H1 (cell line): ENCODE measurements at places on chromosomes 3 and 15. TPM values are rescaled to one million over a fixed set of nuclear protein-coding genes. Genes with fewer than 3 reads are reported as not detected.

DNA sequence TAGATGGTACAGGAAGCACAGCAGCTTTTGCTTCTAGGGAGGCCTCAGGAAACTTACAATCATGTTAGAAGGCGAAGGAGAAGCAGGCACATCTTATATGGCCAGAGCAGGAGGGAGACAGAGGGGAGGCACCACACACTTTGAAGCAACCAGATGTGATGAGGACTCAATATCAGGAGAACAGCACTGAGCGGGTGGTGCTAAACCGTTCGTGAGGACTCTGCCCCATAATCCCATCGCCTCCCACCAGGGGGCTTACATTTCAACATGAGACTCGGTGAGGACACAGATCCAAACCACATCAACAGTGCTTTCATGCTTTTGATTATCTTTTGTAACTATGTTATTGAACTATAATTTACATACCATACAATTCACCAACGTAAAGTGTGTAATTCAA, 7.6 kb upstream of the TMEM44 start:
- H3K27ac ChIP-seq, result no peak overlapping the region
- H3K4me1 ChIP-seq, result no peaks in the 10 kb centered on the region
- H3K36me3 ChIP-seq, result peaks cover 33% of the 10 kb centered on the region
- no peak overlapping the region for H3K4me3 ChIP-seq

DNA sequence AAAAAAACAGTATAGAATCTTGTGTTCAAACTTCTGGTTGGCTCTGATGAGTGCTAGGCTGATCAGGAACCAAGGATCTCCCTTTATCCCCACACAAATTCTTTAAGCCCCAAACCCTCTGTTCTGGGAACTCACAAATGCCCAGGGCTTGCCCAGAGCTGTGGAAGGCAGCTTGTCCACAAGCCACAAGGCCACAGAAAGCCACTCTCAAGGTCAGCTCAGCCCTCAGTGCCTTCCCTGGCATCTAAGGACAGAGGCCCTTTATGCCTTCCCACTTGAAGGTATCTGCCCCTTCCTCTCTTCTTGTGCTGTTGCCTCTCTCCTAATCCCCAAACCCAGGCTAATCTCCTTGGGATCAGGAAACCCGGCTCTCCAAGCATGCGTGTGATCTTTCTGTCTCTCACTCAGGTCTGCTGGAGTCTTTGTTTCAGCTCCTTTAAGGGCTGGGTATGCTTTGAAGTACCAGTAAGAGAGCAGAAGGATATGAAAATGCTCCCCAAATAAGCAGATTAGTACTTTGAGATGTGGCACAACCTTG, 145.0 kb upstream of the TRIM42 start:
- no peaks in the 10 kb centered on the region for H3K27me3 ChIP-seq
- H3K27ac ChIP-seq, result no peak overlapping the region
- no peak overlapping the region for H3K4me3 ChIP-seq
- no peak for DNase-seq
- H3K36me3 ChIP-seq, result no peaks in the 10 kb centered on the region
- H3K4me1 ChIP-seq, result no peaks in the 10 kb centered on the region

- H3K4me3 ChIP-seq, result no peak overlapping the region
- H3K4me1 ChIP-seq, result peaks cover 5% of the 10 kb centered on the region
- no peak for DNase-seq
- H3K27me3 ChIP-seq, result no peaks in the 10 kb centered on the region
These were observed 6.7 kb downstream of the ZBTB47 start for GRCh38 chr3:42660131-42660715.

- no peak overlapping the region for H3K27ac ChIP-seq
- no peak for DNase-seq
- H3K4me3 ChIP-seq, result no peak overlapping the region
- no peaks in the 10 kb centered on the region for H3K4me1 ChIP-seq
- peaks cover 2% of the 10 kb centered on the region; the same call in 1 of the 2 replicates for H3K36me3 ChIP-seq
- no peaks in the 10 kb centered on the region for H3K27me3 ChIP-seq
These were observed 9.1 kb downstream of the MRPS11 start for GRCh38 chr15:88476635-88477060.

DNA sequence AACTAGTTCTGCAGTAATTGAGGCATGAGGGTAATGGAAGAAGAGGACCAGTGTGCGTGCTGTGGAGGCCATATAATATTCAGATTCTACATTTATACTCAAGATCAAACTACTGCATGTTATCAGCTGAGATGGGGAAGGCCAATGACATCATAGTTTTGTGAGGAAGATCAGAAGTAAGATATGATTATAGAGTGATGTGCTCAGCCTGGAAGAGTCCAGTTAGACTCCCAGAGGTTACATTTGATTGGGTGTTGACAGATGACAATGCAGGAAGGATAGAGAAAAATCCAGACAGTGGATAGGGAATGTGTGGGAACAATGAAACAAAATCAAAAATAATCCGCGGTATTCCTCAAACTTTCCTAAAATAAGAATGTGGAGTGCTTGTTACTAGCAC, 35.4 kb downstream of the GOLIM4 start:
- no peaks in the 10 kb centered on the region for H3K27me3 ChIP-seq
- no peak overlapping the region for H3K27ac ChIP-seq
- no peak overlapping the region for H3K4me3 ChIP-seq
- no peaks in the 10 kb centered on the region for H3K4me1 ChIP-seq
- no peaks in the 10 kb centered on the region for H3K36me3 ChIP-seq

DNA sequence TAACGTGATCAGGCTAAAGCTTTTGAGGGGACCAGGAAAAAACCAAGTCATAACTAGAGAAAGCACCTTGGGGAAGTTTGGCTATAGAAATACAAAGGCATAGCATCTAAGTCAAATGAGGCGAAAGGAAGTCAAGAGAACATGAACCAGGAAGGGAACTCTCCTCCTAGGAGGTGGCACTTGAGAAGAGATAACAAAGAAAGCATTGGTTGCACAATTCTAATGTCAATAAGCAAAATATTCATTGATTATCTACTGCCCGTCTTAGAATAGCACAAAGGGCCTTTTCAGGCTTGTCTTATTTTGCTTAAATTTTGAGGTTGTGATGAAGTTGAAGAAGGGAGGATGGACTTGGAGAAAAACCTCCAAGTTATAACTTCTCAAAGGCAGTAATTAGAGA, 73.4 kb downstream of the ALCAM start:
- no peaks in the 10 kb centered on the region for H3K4me1 ChIP-seq
- no peak overlapping the region for H3K4me3 ChIP-seq
- H3K36me3 ChIP-seq, result peaks cover 3% of the 10 kb centered on the region; the same call in 1 of the 2 replicates

GRCh38 chr3:104245981-104246380, 1120.7 kb upstream of the ALCAM start:
- H3K4me3 ChIP-seq, result no peak overlapping the region
- no peaks in the 10 kb centered on the region for H3K36me3 ChIP-seq
- H3K27ac ChIP-seq, result no peak overlapping the region
- no peak for DNase-seq
- H3K27me3 ChIP-seq, result no peaks in the 10 kb centered on the region
- H3K4me1 ChIP-seq, result no peaks in the 10 kb centered on the region

GRCh38 chr3:14623569-14624051, 28.0 kb upstream of the CCDC174 start:
- H3K4me3 ChIP-seq, result no peak overlapping the region
- DNase-seq, result no peak
- no peaks in the 10 kb centered on the region; the same call in 1 of the 2 replicates for H3K4me1 ChIP-seq
- no peaks in the 10 kb centered on the region for H3K36me3 ChIP-seq
- no peak overlapping the region for H3K27ac ChIP-seq

GRCh38 chr15:100210338-100210737, 131.4 kb downstream of the ADAMTS17 start:
- no peak overlapping the region for H3K4me3 ChIP-seq
- H3K27me3 ChIP-seq, result no peaks in the 10 kb centered on the region
- H3K27ac ChIP-seq, result no peak overlapping the region
- H3K4me1 ChIP-seq, result peaks cover 3% of the 10 kb centered on the region
- no peak for DNase-seq

GRCh38 chr15:101004986-101005747, 86.0 kb downstream of the LRRK1 start:
- no peak for DNase-seq
- no peaks in the 10 kb centered on the region for H3K36me3 ChIP-seq
- H3K4me3 ChIP-seq, result no peak overlapping the region
- peaks cover 6% of the 10 kb centered on the region; the same call in 1 of the 2 replicates for H3K27me3 ChIP-seq
- H3K4me1 ChIP-seq, result peaks cover 7% of the 10 kb centered on the region

- H3K4me1 ChIP-seq, result no peaks in the 10 kb centered on the region
- no peaks in the 10 kb centered on the region for H3K36me3 ChIP-seq
- H3K4me3 ChIP-seq, result no peak overlapping the region
These were observed 16.4 kb downstream of the SLCO2A1 start for GRCh38 chr3:134013280-134013679.

DNA sequence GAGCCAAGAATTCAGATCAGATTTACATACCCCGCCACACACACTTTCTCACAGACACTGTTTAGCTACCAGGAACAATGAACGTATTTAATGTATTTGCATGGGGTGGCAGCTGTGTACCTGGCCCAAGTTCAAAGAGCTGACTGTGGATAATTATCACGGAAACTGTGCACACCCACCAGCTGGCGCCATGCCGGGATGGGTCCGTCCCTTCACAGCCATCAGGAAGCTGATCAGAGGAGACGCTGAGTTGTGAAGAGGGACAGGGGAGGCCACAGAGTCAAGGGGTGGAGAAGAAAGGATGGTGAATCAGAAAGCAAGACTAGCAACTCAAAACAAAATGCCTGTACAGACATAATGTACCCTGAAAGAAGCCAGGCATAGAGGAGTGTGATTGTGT, 13.1 kb upstream of the PLA2G4D start:
- no peak overlapping the region for H3K27ac ChIP-seq

DNA sequence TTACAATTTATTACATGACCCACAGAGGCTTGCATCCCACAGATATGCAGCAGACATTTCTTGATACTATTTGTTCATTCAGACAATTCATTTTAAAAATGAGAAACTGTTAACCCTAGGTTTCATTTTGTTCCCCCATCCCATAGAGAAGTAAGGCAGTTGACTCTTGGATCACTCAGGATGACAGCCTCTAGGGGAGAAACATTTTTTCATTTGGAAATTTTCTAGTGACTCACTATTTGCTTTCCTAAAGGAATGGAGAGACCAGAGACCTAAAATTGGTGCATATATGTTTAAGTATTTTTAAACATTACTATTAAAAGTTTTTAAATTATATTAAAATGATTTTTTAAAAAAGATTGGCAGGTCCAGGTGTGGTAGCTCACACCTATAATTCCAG, 19.5 kb upstream of the PHC3 start:
- H3K36me3 ChIP-seq, result no peaks in the 10 kb centered on the region
- no peak for DNase-seq
- no peaks in the 10 kb centered on the region for H3K27me3 ChIP-seq
- no peak overlapping the region for H3K27ac ChIP-seq
- no peaks in the 10 kb centered on the region for H3K4me1 ChIP-seq
- no peak overlapping the region for H3K4me3 ChIP-seq

- H3K4me3 ChIP-seq, result no peak overlapping the region
- no peak for DNase-seq
- no peak overlapping the region for H3K27ac ChIP-seq
- H3K4me1 ChIP-seq, result peaks cover 21% of the 10 kb centered on the region
These were observed 68.4 kb downstream of the MEGF11 start for GRCh38 chr15:66184936-66185790.

GRCh38 chr3:8761866-8762265, 7.5 kb downstream of the OXTR start:
- no peaks in the 10 kb centered on the region; the same call in 1 of the 2 replicates for H3K4me1 ChIP-seq
- DNase-seq, result no peak
- H3K4me3 ChIP-seq, result no peak overlapping the region
- H3K36me3 ChIP-seq, result no peaks in the 10 kb centered on the region
- peaks cover 11% of the 10 kb centered on the region for H3K27me3 ChIP-seq

DNA sequence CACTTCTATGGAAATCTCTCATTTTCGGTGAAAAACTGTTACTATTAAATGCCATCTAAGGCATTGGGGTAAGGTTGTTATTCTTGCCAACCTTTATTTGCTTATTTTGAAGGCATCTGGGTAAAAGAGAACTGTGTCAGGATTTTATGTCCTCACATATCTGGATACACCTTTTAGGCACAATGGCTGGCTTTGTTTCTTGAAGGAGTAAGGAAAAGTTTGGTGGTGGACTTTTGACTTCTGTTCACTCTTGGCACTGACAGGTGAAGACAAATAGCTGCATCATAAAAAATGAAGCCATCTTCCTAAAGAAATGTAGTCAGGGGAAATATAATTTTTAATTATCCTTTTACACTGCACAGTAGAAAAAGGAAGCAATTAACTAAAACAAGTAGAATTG, 310.0 kb downstream of the CNTN3 start:
- no peaks in the 10 kb centered on the region for H3K27me3 ChIP-seq
- H3K4me1 ChIP-seq, result no peaks in the 10 kb centered on the region
- no peak for DNase-seq

- no peaks in the 10 kb centered on the region; the same call in 1 of the 2 replicates for H3K27me3 ChIP-seq
- no peaks in the 10 kb centered on the region for H3K36me3 ChIP-seq
- no peak overlapping the region for H3K27ac ChIP-seq
- H3K4me3 ChIP-seq, result no peak overlapping the region
- DNase-seq, result no peak
- no peaks in the 10 kb centered on the region for H3K4me1 ChIP-seq
These were observed 30.4 kb upstream of the FBLN2 start for GRCh38 chr3:13518516-13518953.

DNA sequence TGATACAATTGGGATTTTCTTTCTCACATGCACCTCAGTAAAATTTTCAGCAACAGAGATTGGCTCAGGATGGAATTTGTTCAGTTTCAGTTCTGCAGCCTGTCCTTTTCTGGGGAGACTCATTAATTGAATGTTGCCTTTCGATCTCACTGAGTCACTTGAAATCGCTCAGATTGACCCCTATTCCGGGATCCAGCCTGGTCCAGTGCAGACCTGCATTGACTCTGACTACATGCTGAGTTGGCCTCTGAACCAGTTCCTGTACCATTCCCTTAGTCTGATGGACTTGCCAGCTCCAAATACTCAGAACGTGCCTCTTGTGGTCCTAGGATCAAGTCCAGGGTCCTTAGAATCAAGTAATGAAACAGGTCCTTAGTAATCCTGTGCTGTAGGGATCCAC, 9.4 kb downstream of the IGF1R start:
- H3K27me3 ChIP-seq, result no peaks in the 10 kb centered on the region
- H3K27ac ChIP-seq, result no peak overlapping the region
- H3K36me3 ChIP-seq, result no peaks in the 10 kb centered on the region

- no peak for DNase-seq
- H3K4me1 ChIP-seq, result no peaks in the 10 kb centered on the region
- H3K4me3 ChIP-seq, result no peak overlapping the region
- H3K27me3 ChIP-seq, result no peaks in the 10 kb centered on the region
- H3K36me3 ChIP-seq, result no peaks in the 10 kb centered on the region
These were observed 389.0 kb upstream of the C2CD4B start for GRCh38 chr15:62553911-62554563.

POLQ gene
- total RNA-seq, result 15.3 and 16.1 TPM in 2 replicates

ITPKA gene
- total RNA-seq, result 0.67 and 0.99 TPM in 2 replicates

ROPN1 gene
- total RNA-seq, result 0.44 TPM in 1 of 2 replicates, not detected in the other

RAMAC gene
- total RNA-seq, result 32.9 and 33.5 TPM in 2 replicates

KCNMB3 gene
- 1.9 and 2.0 TPM in 2 replicates for total RNA-seq

GOLGA6L26 gene
- total RNA-seq, result not detected in 2 replicates
